ENCODE measurements at places on chromosomes 7 and 10.

DNA sequence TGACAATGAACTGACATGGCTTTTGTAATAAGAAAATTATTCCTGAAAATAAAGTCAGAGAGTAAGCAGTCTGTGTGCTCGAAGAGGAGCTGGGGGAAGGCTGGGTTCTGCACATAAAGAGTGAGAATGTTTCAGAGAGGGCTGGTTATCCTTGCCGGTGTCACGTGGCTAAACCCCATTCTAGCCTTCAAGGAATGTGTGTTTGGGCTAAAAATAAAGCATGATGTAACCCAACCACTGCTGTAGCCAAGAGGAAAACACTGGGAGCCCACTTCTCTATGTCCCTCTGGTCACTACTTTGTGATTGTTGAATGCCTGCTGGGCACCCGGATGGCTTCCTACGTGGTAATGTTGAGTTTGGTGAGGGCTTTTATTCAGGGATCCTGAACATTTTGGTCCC, 23.5 kb downstream of the WDFY4 start:
- no peak for DNase-seq

DNA sequence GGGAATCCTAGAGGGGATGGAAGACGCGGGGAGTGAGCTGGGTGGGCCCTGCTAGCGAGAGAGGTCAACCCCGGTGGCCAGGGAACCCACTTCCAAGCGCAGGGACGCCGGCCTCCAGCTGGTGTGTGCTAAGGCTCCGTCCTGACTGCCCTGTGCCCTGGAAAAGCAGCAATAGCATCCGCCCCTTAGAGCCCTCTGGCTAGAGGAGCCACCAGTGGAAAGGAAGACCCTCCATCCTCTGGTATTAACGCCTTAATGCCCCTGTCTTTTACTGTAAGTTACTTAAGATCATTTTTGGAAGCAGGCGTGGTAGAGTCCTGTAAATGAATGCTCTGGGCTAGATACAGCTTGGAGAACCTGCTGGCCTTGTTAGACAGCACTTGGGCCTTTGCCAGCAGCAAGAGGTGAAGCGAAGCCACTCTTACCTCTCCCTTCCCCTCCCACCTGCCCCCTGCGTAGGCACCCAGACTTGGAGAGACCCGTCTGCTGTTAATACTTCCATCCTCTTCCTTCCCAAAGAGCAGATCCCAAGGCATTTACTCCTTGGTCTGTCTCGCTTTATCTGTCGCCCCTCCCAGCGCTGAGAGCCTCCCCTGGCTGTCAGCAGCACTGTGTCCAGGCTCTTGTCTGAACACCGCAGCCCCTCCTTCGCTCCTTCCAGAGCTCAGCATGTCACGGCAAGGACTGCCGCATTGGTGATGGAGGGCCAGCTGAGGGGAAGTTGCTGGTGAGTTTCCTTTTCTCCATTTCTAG, 4.6 kb downstream of the REPIN1 start:
- no peak for DNase-seq

GRCh38 chr10:84563868-84564267, 235.5 kb downstream of the CCSER2 start:
- no peak for DNase-seq

DNA sequence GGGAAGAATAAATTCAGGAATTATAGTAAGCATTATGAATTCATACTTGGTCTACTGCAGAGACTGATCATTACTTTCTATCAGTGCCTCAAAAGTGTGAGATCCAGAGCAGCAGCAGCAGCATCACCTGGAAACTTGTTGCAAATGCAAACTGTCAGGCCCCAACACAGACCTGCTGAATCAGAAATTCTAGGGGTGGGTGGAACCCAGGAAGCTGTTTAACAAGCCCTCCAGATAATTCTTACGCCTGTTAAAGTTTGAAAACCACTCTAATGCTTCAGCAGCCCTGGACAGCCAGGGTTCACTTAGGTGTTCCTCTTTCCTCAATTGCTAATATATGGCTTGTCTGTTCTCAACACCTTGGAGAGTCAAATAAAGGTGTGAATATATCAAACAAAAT, 19.5 kb downstream of the CACUL1 start:
- DNase-seq = no peak

- no peak for DNase-seq
Observed at GRCh38 chr7:79461660-79462059, 8.2 kb upstream of the MAGI2 start.

DNA sequence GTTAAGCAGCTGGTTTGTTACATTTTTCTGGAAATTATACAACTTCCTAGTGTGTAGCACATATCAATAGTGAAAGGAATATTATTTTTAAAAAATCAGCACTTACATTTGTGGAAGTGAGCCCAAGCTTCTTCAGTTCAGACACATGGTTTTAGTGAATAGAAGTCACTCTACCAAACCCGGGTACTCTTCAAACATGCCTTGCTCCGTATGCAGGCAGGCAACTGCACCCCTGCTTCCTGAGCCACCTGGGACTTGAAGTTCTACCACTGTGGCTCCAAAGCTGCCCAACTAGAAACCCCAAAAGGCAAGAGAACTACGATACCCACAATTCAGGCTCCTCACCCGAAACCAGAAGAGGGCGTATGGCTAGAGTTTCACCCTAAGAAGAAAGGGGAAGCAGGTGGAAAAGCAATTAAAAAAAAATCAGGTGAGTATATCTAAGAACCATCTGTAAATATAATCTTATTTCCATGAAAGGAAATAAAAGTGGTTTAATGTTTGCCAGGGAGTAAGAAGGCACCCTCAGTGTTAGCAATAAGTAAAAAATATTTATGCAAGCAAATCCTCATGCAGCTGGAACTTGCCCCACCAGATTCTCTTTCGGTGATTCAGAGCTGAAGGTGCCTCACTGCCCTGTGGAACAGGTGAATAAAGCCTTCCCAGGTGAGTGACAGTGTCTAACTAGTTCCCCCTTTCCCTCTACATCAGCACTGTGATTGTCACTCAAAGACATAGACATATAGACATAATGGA, at the start of gene MACC1:
Gene MACC1 (minus strand): TSS at position 192 of the 756 bp plus-strand sequence. CDS start 55,522 bp downstream, outside the sequence.
- DNase-seq = no peak

DNA sequence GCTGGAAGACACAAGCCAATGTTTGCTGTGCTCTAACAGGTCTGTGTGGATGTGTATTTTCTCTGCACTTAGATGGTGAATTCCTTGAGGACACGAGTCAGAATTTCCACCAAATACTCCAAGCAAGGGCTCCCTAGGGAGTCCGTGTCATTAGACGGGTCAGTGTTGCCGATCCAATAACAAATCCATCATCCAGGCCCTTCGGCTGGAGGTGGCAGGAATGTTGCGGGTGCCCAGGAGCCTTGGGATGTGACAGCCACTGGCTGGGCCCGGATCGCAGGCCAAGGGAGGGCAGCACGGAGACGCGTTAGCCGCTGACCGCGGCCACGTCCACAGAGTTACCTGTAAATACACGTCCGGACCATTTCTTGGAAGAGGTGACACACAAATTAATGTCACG, 186.8 kb downstream of the WDR37 start:
- no peak for DNase-seq

- no peak for DNase-seq
Observed at GRCh38 chr7:37758501-37759045, 75.0 kb downstream of the GPR141 start.

DNA sequence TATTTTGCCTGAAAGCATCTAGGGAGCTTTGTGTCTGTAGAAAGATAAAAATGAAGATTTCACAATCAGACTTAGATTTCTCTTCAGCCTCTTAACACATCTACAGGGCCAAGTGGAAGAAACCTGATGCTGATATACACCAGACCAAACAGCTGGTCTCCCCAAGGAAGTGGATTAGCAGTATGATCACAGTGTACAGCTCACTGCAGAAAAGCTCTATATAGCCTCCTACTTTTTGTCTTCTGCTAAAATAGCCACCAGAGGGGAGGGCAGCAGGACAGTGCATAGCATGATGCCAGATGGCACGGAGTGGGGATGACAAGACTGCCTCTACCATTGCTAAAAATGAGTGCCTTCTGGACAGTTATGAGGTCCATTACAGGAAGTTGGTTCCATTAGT, 16.0 kb downstream of the FAM13C start:
- no peak for DNase-seq

GRCh38 chr10:24857031-24857725, 95.2 kb downstream of the PRTFDC1 start:
- DNase-seq = no peak

GRCh38 chr10:44984671-44985101, 6.1 kb upstream of the DEPP1 start:
- DNase-seq = no peak

DNA sequence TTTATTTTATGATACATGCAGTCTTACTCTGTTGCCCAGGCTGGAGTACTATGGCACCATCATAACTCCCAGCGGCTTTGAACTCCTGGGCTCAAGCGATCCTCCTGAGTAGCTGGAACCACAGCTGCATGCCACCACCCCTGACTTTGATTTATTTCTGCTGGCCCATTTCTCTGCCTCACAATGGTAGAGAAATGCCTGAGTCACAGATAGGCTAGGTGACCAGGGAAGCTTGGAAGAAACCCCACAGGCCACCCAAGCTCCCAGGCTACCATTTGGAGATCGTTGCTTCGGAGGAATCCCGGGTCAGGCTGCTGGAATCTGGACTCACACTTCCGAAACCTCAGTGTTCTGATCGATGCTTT, 17.4 kb upstream of the BAIAP2L1 start:
- DNase-seq = no peak

DNA sequence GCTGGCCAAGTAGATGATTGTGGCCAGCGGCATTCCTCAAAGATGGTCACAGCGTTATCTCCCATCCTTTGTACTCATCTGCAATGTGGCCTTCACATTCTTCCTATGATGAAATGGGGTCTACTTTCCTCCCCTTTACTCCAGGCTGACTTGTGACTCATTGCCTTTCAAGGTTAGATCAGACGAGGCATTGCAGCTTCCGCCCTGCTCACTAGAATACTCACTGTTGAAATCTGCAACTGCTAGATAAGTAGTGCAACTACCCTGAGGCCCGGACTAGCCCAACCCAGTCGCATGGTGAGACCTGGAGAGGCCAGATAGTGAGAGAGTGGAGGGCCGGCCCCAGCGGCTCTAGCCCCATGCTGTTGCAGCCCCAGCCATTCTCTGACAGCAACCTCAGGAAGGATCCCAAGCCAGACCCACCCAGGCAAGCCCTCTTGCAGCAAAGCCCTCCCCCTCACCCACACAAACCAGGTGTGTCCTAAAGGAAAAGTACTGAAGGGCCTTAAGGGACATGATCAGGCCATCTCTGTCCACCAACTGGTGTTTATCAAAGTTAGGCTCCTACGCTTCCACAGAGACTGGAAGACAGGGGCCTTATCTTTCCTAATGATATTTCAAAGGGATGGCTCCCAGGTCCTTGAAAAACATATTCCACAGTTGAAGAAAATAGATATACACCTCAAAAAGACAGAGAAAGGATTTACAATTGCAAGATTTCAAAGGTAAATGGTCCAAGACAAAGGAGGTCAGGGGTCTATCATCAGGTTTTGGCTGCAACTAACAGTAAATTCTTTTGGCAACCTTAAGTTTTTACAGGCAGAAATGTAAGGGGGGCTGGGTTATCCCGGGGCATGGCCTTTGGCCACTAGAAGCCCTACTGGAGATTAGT, 107.2 kb upstream of the TRIM24 start:
- DNase-seq = no peak

DNA sequence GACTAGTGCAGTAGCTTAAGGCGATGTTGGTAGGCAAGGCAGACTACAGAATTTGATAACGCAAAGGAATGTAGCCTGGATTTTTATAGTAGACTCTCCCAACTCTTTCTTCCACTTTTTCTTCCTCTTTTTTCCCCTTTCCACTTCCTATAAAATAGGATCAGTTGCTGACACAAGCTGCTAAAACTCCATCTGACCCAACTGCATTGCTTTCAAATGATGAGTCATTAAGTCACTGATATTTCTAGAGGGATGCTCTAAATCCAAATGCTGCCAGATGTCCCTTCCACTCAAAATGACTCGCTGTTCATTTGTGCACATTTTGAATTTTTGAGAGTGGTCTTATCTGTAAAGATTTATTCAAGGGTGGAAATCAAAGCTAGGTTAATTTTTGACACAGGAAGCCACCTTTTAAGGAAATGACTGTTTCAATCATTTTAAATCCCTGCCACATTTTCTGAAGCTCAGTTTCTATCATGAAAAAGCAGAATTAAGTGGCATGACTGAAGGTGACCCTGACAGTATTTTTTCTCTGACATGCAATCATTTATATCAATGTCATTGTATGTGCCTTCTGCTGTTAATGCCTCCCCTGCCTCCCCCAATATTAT, 25.8 kb upstream of the SFMBT2 start:
- DNase-seq = no peak

DNA sequence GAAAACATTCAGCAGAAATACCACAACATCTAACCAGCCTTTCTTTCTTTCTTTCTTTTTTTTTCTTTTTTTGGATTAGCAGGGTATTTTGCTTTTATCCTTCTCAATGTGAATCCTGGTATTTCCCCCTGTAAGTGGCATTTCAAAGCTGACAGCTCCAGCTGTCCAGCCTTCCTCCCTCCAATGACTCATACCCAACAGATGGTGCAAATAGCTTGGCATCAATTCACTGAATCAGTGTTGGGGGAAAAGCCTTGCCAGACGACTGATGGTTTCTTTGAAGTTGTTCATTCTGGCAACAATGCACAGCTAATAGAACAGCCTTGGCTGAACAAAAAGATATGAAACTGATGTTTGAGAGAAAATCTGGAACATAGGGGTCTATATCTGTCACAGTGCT, 316.8 kb upstream of the STEAP1 start:
- DNase-seq = no peak

- no peak for DNase-seq
Observed at GRCh38 chr10:45040921-45041542, 40.3 kb downstream of the ZNF22 start.

DNA sequence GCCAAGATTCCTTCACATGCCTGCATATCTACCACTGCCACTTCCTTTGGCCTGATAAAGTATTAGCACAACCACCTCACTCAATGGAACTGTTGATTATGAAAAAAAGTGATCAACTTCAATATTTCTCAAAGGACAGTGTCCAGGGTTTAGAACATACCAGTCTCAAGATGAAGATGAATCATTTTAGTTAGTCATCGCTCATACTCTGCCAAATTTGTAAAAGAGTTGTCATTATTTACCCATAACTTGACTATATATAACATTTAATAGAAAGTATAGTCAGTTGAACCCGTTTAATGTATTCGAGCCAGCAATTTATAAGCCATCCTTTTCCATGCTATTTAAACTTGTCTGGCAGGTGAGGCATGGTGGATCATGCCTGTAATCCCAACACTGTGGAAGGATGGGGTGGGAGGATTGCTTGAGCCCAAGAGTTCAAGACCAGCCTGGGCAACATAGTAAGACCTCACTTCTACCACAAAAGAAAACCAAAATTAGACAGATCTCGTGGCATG, 33.2 kb downstream of the SPAM1 start:
- no peak for DNase-seq

GRCh38 chr7:55567571-55567970, 4.7 kb downstream of the VOPP1 start:
- no peak for DNase-seq
